ENCODE measurements at places on chromosomes 12 and 14.
A peak's percentile ranks its signal among the peaks of the same experiment; 100 is the strongest.

DNA sequence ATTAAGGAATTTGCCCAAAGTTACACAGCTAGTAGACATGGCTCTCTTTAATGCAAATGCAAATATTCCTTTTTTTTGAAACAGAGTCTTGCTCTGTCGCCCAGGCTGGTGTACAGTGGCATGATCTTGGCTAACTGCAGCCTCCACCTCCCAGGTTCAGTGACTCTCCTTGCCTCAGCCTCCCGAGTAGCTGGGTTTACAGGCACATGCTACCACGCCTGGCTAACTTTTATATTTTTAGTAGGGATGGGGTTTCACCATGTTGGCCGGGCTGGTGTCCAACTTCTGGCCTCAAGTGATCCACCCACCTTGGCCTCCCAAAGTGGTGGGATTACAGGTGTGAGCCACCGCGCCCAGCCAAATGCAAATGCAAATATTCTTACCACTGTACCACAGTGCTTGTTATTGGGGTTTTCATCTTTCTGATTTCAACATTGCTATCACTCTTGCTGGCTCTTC is 24.5 kb upstream of the HIGD1C start:
- no peak for DNase-seq

DNA sequence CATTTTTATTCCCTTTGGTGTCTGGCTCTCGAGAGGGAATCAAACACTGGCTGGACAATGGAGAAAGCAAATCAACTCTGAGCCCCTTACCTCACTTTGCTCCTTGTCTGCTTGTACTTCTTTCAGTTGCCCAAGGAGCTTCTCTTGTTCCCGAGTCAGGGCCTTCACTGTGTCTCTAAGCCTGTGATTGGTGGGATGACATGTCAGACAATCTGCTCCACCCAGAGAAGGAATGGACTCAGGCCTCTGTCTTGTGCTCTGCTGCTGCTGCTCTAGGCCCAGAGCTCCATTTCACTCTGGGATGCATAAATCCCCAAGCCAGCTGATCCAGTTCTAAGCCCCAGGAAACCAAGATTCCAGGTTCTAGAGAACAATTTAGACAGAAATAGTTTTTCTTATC is 7.6 kb downstream of the CALCOCO1 start:
- DNase-seq = no peak

GRCh38 chr12:122964439-122965257 is 1.6 kb downstream of the ABCB9 start:
- DNase-seq = no peak

- no peak for DNase-seq
These were observed 204 bp upstream of the PRPH start for GRCh38 chr12:49294804-49295081.

- no peak for DNase-seq
These were observed 86.9 kb downstream of the ATF7IP start for GRCh38 chr12:14452336-14452735.

- no peak for DNase-seq
These were observed 23.8 kb downstream of the ACTN1 start for GRCh38 chr14:68955164-68955850.

DNA sequence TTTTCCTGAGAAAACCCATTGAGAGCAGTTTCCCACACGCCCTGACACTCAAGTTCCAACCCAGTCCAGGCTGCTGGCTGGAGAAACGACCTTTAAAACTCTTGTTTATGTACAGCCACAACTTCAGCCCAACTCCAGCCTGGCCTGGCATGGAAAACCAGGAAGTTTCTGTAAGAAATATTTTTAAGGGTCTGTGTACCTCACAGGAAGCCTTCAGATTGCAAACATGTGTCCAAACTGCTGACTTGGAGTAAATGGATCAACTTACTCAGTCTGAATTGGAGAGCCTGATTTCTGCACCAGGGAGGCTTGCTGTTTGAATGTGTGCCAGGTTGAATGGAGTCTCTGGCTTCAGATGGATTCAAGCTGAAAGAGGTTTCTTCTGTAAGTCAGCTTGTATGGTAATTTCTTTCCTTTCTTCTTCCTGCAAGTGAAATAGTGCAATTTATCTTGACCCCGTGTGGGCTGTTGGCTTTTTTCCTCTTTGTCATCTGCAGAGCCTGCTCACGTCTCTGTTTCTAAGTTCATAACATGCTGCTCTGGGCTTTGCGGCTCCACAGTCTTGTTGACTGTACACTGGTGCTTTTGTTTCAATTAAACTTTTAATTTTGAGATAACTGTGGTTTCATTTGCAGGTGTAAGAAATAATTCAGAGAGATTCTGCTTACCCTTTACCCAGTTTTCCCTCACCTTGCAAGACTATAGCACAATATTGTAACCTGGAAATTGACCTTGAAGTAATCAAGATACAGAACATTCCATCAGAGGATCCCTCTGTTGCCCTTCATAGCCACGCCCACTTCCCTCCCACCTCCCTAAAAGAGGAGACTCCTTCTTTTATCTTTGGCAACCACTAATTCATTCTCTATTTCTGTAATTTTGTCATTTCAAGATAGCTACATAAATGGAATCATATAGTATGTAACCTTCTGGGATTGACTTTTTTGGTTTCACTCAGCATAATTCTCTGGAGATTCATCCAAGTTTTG is 109.7 kb upstream of the PRMT8 start:
- no peak for DNase-seq

GRCh38 chr12:8823565-8824300 is 1.3 kb downstream of the A2ML1 start:
- no peak for DNase-seq

- no peak for DNase-seq
These were observed 236.0 kb downstream of the ADAMTS20 start for GRCh38 chr12:43315961-43316360.

DNA sequence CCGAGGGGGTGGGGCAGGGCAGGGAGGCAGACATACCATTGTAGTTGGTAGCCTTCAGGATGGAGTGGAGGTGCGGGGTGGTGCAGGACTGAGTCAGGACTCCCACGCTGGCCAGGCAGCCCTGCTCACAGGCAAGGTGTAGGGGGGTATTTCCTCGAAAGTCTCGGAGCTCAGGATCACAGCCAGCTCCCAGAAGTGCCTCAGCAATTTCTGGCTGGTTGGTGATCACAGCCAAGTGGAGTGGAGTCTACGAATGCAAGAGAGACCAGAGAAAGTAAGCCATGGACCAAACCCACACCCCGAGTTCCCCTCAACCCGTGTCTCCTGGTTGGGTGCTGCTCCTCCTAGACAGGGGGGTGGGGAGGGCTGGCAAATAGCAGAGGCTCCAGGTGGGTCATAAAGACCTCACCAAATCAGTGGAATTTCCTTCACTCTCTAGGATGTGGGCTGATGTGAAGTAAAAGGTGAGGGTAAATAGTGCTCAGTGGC is 1.4 kb downstream of the NFKBIA start:
- DNase-seq = no peak

DNA sequence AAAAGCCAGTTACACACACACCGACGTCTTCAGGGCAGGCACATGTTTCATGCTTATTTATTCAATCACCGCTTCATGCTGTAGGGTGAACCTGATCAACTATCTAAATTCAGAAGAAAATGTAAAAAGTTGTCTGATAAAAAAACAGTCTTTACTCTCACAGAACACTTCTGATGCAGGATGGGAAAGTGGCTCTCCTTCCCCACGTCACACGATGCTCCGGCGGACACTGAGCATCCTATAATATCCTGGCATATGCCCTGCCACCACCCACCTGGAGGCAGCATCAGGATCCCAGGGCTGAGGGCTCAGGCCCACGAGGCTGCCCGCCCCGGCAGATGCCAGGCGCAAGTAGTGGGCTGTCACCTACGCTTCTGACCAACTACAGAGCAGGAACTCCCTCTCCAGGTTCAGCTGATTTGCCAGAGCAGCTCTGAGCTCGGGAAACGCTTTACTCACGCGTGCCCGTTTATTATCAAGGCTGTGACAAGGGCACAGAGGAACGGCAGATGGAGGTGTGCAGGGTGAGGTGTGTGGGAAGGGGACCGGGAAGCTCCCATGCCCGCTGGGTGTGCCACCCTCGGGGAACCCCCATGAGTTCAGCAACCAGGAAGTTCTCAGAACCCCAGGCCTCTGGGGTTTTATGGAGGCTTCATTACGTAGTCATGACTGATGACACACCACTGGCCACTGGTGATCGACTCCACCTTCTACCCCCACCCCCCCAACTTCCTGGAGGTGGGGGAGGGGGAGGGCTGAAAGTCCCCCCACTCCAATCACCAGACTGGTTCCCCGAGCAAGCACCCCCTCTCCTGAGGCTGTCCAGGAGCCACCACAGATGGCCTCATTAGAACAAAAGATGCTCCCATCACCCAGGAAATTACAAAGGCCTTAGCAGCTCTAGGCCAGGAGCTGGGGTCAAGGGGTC is 32.1 kb downstream of the SLC15A4 start:
- DNase-seq = no peak

- no peak for DNase-seq
These were observed 12.8 kb upstream of the OR4E1 start for GRCh38 chr14:21686468-21686867.

DNA sequence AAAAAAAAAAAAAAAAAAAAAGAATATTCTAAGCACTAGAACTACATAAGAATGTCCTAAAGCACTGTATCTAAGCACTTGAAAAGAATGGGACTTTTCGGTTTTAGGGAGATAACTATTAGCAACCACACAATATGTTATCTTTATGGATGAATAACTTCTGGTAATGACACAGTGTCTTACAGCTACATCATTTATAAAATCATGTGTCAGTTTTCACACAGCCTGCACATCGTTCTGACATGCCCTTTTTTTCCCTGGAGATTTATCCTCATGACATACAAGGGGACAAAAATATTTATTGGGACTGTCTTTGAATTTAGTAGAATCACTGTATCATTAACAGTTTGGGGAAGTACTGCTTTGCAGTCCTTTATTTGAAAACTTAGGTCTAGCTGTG is 17.3 kb downstream of the TMEM19 start:
- DNase-seq = no peak

GRCh38 chr12:103326190-103326589 is 169.6 kb downstream of the C12orf42 start:
- no peak for DNase-seq

GRCh38 chr12:2183556-2184541 is 131.1 kb downstream of the CACNA1C start:
- no peak for DNase-seq

DNA sequence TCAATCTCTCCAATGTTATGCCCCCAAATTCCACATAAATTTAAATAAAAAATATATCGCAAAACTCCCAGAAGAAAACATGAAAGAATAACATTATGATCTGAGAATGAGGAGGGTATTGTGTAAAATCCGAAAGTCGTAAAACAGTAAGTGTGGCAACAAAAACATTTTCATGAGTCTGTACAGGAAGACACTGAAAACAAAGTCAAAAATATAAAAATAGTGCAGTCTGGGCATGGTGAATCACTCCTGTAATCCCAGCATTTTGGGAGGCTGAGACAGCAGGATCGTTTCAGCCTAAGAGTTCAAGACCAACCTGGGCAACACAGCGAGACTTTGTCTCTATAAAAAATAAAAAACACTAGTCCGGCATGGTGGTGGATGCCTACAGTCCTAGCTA is 57.1 kb downstream of the SPTLC2 start:
- no peak for DNase-seq

- DNase-seq = no peak
These were observed 127.8 kb downstream of the GCH1 start for GRCh38 chr14:54774824-54775223.

GRCh38 chr12:28443337-28443736 is 253.1 kb downstream of the CCDC91 start:
- no peak for DNase-seq

DNA sequence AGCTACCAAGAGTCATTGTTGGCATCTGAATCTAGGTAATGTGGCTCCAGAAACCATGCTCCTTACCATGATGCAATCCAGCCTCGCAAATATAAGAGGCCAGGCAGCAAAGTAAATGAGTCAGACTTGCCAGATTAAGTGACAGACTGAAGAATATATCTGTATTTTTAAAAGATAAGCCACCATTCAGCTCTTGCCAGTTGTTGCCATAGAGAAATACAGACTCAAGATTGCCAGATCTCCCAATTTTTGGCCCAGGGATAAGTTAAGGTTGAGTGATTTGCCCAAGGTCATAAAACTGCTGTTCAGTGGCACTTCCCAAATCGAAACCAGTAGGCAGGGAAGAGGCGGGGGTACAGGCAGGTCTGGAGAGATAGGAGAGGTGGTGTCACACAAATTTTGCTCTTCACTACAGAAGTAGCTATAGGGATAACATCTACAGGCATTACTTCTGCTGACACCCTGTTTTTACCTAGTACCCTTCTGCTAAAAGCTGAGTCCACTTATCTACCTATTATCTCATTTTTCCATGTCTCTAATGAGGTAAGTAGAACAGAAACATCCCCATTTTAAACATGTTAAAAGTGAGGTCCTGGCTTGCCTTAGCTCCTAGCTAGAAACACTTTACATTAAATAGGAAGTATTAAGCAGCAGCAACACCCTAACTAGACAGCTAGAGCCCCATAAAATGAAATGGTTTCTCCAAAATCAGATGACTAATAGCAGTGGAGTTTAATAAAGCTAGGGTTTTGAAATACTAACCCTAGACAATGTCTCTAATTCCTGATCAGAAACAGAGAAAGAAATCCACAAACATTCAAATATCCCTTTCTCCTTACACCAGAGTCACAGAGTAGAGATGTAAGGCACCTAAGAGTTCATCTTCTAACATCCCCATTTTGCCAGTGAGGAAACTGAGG is 19.5 kb downstream of the DCAF5 start:
- DNase-seq = no peak

DNA sequence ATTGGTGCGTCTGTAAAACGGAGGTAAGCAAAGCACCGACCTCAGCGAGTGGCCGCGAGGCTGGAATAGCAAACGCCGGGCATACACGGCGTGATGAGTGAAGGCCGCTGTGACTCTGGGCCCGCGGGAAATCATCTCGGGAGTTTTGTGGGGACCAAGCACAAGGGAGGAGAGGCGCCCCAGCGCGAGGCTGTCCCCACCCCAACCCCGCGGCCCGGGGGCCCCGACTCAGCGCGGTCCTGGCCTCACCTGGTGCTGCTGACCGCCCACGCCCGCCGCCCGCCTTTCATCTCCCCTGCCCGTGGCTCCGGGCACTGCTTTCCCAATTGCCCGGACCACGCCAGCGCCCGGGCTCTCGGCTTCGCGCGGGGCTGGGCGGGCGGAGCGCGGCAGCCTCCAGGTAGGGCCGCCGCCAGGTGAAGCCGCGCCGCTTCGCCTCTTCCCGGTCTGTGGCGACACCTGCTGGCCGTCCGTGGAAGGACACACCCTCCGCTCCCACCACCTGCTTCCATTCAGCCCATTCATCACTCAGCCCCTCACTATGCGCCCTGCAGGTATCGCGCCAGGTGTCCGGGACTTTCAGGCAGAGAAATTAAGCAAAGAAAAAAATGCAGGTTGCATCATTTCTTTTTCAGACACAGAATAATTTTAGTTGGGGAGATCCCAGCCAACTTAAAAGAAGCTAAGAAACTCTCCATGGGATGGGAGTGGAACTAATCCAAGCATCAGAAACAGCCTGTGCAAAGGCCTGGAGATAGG is 360.4 kb downstream of the MED13L start:
- peak; percentile 19 for DNase-seq

GRCh38 chr12:12979731-12980259 is 20.3 kb downstream of the HEBP1 start:
- no peak for DNase-seq

DNA sequence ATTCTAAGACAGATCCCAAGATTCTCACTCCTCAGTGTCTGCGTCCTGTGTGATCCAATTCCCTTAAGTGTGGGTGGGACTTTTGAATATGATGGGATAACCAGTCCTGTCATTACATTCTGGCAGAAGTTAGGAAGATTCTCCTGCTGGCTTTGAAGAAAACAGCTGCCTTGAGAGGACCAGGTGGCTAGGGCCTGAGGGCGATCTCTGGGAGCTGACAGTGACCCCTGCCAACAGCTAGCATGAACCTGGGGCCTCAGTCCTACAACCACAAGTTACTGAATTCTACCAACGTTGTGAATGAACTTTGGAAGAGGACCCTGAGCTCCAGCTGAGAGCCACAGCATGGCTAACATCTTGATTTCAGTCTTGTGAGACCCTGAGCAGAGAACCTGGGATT is 44.3 kb upstream of the HMGA2 start:
- no peak for DNase-seq

Data from T-helper 22 cell (primary cell).